MG63 (cell line): ENCODE measurements at places on chromosomes 3 and 15. TPM values are rescaled to one million over a fixed set of nuclear protein-coding genes. Genes with fewer than 3 reads are reported as not detected.

FANCD2OS gene
- not detected in 2 replicates for total RNA-seq

RLBP1 gene
- not detected in 2 replicates for total RNA-seq

SIN3A gene
- 18.0 and 21.4 TPM in 2 replicates for total RNA-seq

ACKR2 gene
- not detected in 2 replicates for total RNA-seq

LEKR1 gene
- total RNA-seq: 1.6 TPM in 1 of 2 replicates, not detected in the other

NFKBIZ gene
- total RNA-seq: 7.4 and 19.1 TPM in 2 replicates

ADCY5 gene
- not detected in 2 replicates for total RNA-seq

GOLGA6L7 gene
- total RNA-seq: not detected in 2 replicates

DUOXA2 gene
- not detected in 2 replicates for total RNA-seq

BBS4 gene
- 14.9 and 30.9 TPM in 2 replicates for total RNA-seq

UACA gene
- 37.6 and 51.6 TPM in 2 replicates for total RNA-seq

CMTM8 gene
- total RNA-seq: not detected in 2 replicates

THBS1 gene
- total RNA-seq: 335 and 364 TPM in 2 replicates

HTR3E gene
- total RNA-seq: not detected in 2 replicates

PARP15 gene
- 0.10 TPM in 1 of 2 replicates, not detected in the other for total RNA-seq

HIGD2B gene
- total RNA-seq: not detected in 2 replicates

CCR3 gene
- total RNA-seq: not detected in 2 replicates

UROC1 gene
- not detected in 2 replicates for total RNA-seq

MAGEL2 gene
- total RNA-seq: not detected in 2 replicates

ZDHHC23 gene
- 5.8 and 8.5 TPM in 2 replicates for total RNA-seq

CORO2B gene
- total RNA-seq: 7.1 and 7.9 TPM in 2 replicates

C3orf20 gene
- total RNA-seq: 0.03 TPM in 1 of 2 replicates, not detected in the other

PP2D1 gene
- total RNA-seq: not detected in 2 replicates

PGBD4 gene
- 0.76 and 1.6 TPM in 2 replicates for total RNA-seq

SPESP1 gene
- total RNA-seq: not detected in 2 replicates

NRROS gene
- not detected in 2 replicates for total RNA-seq

CELSR3 gene
- 0.05 and 0.16 TPM in 2 replicates for total RNA-seq

ABHD17C gene
- 8.0 and 8.1 TPM in 2 replicates for total RNA-seq

MEX3B gene
- 4.0 and 6.2 TPM in 2 replicates for total RNA-seq

BRK1 gene
- total RNA-seq: 45.8 and 58.1 TPM in 2 replicates

NME9 gene
- total RNA-seq: 3.1 TPM in 1 of 2 replicates, not detected in the other

ZBBX gene
- not detected in 2 replicates for total RNA-seq

CCR9 gene
- total RNA-seq: not detected in 2 replicates

GPR149 gene
- total RNA-seq: not detected in 2 replicates

GOLGA8T gene
- total RNA-seq: not detected in 2 replicates

RPL39L gene
- total RNA-seq: 145 and 309 TPM in 2 replicates

MUSTN1 gene
- total RNA-seq: not detected in 2 replicates

CCPG1 gene
- 13.8 and 19.6 TPM in 2 replicates for total RNA-seq

LSAMP gene
- total RNA-seq: 0.16 and 1.2 TPM in 2 replicates

SPTSSB gene
- total RNA-seq: not detected in 2 replicates

PPP1R14D gene
- not detected in 2 replicates for total RNA-seq

DUOXA1 gene
- total RNA-seq: not detected in 2 replicates

GPD1L gene
- total RNA-seq: 12.0 and 12.9 TPM in 2 replicates

SI gene
- total RNA-seq: not detected in 2 replicates
